ENCODE measurements at places on chromosomes 3 and 15.

- DNase-seq, result no peak
Measured at GRCh38 chr3:188043891-188044290, 110.1 kb upstream of the LPP start.

- DNase-seq, result no peak
Measured at GRCh38 chr3:48107227-48107626, 81.0 kb downstream of the CDC25A start.

- peak; percentile 14 for DNase-seq
Measured at GRCh38 chr3:156160647-156161046, 40.3 kb downstream of the KCNAB1 start.

DNA sequence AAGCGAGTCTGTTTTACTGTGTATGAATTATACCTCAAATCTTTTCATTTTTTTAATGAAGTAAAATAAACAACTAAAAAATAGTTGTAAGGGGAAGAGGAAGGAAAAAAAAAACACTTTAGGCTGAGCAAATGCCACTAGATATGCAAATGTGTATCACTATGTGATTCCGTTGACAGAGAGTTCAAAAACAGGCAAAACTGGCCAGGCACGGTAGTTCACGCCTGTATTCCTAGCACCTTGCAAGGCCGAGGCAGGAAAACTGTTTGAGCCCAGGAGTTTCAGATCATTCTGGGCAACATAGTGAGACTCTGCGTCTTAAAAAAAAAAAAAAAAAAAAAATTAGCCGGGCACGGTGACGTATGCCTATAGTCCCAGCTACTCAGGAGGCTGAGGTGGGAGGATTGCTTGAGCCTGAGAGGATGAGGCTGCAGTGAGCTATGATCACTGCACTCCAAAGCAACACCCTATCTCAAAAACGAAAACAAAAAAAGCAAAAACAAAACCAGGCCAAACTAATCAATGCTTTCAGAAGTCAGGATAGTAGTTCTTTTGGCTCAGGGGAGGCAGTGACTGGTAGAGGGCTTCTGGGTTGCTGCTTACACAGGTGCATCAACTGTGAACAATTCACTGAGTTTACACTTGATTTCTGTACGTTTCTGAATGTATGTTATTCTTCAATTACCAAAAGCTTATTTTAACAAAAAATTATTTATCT, 7.4 kb downstream of the PRC1 start:
- no peak for DNase-seq

GRCh38 chr3:52704611-52705437, 767 bp downstream of the GLT8D1 start:
- DNase-seq, result no peak

GRCh38 chr3:10926811-10927521, 65.6 kb upstream of the SLC6A1 start:
- no peak for DNase-seq

DNA sequence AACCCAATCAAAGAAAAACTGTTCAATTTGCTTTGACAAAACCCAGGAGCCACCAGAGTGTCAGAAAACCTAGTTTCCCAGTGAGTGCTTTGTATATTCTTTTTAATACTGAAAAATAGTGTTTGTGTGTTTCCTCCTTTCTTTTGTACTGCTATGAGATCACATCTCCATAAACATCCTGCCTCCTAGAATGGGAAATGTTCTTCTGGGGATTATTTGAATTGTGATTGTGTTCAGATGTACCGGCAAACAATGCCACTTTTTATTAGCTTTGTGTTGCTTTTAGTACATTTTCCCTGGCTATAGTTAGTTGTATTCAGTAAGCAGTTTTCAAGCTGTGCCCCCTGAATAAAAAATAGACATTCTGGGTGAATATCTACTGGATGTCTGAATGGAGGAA, 148.0 kb upstream of the NR2E3 start:
- no peak for DNase-seq

- no peak for DNase-seq
Measured at GRCh38 chr3:197593046-197593380, 37.2 kb upstream of the BDH1 start.

- DNase-seq, result no peak
Measured at GRCh38 chr3:120587332-120587975, 8.7 kb upstream of the NDUFB4 start.

GRCh38 chr3:30640851-30641250, 34.5 kb downstream of the TGFBR2 start:
- no peak for DNase-seq

DNA sequence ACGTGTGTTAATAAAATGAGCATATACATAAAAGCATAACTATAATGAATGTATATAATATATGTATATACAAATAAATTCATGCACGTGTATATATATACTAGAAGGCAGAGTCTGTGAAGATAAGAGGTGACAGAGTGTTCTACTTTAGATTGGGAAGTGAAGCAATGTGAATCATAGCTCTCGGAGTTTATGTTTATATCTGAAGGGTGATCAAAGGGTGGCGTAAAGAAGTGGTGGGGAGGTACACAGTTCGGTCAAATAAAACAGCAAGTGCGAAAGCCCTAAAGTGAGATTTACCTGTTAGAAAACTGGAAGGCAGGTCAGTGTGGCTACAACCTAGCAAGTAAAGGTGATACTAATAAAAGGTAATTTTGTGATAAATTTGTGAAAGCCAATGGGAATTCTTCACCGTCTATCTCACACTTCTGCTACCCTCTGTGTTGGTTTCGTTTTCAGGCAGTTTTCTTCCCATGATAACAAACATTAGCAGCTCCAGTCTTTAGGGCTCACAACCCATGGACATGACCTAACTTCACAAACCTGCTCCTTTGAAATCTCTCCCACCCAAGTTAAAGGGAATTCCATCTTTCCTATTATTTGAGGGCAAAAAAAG, 46.7 kb upstream of the BCHE start:
- DNase-seq, result no peak

GRCh38 chr3:88621586-88621985, 471.8 kb downstream of the C3orf38 start:
- no peak for DNase-seq

- no peak for DNase-seq
Measured at GRCh38 chr3:125611908-125612307, 16.6 kb upstream of the OSBPL11 start.

- no peak for DNase-seq
Measured at GRCh38 chr15:57551715-57552677, 39.7 kb upstream of the MYZAP start.

DNA sequence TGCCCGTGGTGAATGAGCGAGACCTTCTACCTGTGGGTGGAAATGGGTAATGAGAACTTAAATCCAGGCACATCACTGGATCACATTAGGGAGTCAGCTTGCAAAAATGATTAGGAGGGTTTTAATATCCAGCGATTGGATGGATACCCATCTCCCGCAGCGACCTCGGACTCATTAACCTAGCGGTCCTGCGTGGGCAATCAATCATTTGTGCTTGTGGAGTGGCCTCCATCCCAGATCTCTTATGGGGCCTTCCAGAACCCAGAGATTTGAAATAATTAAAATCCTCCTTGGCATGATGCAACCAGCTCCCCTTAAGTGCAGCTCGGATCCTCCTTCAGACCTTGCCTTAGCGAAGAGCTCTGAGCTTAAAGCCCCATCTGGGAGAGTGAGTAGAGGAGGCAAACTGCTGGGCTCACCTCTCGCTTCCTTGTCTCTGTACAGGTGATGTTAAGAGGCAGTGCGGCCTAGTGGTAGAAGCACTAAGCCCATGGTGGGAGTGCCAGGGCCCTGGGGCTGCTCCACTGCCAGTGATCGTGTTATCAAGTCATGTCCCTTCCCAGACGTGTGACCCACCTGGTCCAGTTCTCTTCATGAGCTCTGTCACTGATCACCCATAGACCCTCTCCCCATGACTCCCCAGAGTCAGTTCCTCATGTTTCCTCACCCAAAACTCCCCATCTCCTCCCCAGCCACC, 285.2 kb upstream of the TLE3 start:
- no peak for DNase-seq

DNA sequence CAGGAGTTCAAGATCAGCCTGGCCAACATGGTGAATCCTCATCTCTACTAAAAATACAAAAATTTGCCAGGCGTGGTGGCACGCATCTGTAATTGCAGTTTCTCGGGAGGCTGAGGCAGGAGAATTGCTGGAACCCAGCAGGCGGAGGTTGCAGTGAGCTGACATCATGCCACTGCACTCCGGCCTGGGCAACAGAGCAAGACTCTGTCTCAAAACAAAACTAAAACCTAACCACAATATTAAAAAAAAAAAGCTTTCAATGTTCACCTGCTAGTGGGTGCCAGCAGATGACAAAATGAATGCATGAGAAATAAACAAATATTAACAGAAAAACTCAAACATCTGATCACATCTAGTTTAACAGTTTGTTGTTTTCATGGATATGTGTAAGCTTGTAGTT, 9.0 kb downstream of the SLC24A1 start:
- DNase-seq, result no peak

DNA sequence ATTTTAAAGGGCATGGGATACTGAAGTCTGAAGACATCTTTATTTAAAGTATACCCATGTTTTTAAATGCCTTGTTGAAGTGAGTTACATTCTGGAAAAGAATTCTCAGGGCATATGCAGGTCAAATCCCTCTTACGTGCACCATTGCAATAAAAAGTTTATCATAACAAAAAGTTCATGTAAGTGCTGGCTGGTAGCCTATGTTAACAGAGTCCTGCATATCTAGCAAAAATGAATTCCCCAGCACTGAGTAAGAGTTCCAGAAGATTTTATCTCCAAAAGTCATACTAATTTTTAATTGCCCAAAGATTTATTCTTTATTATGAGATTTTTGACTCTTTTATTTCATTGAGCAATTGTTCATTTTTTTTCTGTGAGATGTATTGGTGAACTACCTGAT, 104.7 kb upstream of the ROBO1 start:
- no peak for DNase-seq

DNA sequence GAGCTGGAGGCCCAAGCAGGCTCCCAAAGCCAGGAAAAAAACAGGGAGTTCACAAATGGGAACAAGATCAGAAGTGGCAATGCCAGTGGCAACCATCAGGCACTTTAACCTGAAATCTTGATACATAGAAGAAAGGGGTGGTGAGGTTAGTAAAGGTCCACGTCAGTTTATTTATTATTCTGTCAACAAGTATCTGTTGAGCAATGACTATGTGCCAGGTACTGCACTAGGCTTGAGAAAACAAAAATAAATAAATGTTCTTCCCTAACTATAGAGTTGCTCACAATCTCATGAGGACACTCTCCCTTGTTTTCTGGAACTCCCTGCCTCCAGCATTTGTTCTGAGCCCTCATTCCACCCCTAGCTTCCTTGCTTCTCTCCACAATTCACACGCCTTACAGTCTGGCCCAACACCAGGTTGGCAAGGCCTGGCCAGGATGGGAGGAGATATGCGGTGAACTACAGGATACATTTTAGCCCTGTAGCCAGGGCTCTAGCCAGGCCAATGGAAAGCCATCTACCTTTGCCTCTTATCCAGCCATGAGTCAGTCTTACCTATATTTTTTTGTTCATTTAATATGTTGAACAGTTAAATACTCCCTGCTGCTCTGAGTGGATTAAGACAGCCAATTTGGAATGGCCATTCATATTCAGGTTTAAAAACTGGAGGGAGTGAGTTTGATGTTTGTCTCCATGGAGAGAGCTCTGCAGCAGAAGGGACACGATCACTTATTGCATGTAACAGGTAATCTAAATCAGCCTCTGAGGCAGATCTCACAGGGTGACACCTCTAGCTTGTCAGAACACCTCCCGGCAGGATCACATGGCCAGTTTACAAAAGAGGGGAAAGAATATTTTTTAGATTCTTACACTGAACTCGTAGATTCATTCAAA, 161.9 kb upstream of the ATP11B start:
- no peak for DNase-seq

- no peak for DNase-seq
Measured at GRCh38 chr15:33720952-33721351, 247.3 kb upstream of the CHRM5 start.

DNA sequence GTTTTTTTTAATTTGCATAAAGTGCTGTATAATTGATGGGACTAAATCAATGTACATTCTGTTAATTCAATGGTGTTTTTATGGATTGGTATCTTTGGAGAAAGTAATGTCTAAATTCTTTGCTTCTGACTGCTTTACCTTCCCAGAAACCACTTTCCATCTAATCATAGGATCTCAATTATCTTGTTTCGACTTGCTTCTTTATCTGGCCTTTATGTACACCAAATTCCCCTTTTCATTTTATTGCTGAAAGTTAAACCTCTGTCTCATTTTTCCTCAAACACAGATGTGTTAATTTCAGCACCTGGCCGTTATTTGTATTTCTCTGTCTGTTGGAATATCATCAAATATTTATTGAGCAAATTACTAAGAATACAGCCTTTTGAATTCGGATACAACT, 287.3 kb upstream of the GBE1 start:
- no peak for DNase-seq

DNA sequence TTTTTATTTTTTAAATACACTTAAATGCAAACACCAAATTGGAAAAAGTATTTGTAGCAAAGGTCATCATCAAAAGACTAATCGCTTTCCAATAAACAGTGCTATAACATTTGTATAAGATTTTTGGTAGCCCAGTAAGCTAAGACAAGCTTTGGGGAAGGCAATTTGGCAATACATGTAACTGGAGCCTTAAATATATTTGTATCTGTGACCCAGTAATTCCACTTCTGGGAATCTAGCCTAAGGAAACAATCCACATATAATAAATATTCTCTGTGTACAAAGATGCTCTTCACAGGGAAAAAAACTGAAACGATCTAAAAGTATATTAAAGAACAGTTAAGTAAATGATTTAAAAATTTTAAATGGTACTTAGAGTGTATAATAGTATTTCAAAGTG, 65.5 kb upstream of the TJP1 start:
- no peak for DNase-seq

DNA sequence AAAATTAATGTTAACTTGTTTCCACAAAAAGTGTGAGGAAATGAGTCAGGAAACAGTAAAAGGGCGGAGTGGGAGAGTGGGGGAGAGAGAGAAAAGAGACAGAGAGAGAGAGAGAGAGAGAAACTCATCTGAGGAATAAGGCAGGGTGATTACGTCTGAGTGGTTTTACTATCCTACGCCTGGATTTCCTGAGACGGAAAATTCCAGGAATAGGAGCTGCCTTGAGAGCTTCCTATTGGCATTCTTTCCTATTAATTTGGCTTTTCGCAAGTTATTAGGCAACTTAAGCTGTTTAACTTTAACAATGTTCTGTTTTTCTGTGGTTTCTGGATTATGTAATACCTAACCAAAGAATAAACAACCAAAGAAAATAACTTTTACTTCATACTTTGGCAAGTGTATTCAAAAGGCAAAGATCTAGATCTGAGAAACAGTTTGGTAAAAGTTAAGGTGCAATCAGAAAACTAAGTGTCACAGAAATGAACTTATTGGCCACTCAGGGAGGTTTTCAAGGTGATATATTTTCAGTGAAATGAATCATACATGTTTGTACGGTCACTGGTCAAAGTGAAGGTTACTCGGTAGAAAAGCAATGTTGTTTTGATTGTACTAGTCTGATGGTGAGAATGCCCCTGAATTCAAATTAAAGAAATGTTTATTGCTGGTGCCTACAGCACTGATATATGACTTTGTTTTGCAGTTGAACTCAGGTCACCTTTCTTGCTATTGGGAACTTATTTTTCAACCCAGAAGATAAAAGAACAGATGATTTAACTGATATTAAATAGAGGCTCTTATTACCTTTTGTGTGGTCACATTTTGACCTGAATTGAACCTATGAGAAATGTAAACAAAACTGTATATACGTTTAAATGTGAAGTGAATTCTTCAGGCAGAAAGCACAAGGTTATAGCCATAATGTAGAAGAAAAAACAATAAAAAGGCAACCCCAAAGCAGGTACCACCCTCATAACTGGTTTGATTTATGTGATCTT, 39.9 kb upstream of the TNFSF10 start:
- peak; percentile 52 for DNase-seq
